ENCODE measurements at places on chromosomes 1 and 21.

- DNase-seq: no peak
These were observed 18.1 kb downstream of the USP48 start for GRCh38 chr1:21764615-21765423.

- no peak for DNase-seq
These were observed 812 bp downstream of the TTC4 start for GRCh38 chr1:54716299-54717047.

GRCh38 chr1:61636376-61636775 is 88.6 kb downstream of the TM2D1 start:
- DNase-seq: no peak

GRCh38 chr1:217105437-217105836 is 382.2 kb upstream of the ESRRG start:
- DNase-seq: no peak

DNA sequence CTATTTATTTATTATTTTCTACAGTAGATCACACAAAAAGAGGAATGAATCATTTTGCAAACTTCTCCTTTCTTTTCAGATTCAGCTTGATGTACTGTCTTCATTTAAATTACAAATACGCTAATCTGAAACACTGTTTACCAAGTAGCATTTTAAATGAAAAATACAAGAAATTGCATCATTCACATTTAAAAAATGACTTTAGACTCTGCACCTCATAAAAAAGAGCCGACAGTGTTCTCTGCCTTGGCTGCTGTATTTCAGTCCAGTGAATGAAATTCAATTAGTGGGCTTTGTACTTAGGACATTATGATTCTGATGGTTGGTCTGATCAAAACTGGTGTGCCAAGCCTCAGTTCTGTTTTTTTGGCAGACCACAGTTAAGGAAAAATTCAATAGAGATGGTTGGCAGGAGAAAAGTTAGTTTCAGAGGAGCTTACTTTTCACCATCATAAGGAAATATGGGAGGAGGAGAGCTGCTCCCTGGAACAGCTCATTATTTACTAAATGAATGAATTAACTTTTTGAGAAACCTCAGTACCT is 222.4 kb upstream of the ESRRG start:
- no peak for DNase-seq

DNA sequence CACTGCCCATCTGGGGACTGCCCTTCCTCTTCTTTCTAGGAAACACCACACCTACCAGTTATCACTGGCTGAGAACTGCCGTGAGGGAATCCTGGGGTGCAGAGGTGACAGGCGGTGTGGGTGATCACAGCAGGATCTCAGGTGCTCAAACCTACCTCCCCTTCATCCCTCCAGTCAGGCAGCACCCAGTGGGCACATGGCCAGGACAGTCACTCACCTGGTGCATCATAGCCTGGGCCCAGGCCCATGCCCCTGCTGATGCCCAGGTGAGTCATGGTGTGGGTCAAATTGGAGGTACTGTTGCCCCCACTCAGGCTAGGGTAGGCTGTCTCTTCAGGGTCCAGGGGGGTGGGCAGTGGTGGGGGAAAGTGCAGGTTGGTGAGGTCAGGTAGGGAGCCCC is 5.3 kb upstream of the DENND4B start:
- no peak for DNase-seq

DNA sequence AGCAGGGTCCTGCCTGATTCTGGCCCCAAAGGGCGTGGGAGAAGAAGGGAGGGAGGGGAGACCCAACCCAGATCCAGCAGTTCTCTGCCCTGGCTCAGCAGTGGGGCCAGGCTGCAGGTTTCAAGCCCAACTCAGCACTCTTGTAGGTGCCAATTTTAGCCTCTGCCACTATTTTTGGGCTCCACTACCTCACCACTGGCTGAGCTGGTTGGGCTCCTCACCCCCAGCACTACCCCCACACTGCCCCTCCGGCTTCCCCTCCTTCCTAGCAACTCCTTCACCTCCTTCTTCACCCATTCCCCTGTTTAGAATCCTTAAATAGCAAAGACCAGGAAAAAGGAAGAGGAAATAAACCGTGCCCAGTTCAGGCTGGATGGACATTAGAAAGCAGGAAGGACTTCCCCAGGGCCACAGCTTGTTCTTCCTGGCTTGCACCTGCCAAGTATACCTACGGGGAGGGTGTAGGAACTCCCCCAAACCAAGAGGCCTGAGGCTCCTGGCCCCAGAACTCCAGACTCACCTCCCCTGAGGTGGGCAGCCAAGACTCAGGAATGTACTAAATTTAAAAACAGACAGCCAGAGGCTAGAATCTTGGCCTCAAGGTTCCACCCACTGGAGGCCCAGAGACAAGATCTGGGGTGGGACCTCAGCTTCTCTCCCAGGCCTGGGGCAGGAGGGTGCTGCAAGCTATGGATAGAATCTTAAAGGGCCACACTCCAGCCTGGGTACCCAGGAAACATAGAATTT is 1.4 kb upstream of the ARHGEF2 start:
- no peak for DNase-seq

DNA sequence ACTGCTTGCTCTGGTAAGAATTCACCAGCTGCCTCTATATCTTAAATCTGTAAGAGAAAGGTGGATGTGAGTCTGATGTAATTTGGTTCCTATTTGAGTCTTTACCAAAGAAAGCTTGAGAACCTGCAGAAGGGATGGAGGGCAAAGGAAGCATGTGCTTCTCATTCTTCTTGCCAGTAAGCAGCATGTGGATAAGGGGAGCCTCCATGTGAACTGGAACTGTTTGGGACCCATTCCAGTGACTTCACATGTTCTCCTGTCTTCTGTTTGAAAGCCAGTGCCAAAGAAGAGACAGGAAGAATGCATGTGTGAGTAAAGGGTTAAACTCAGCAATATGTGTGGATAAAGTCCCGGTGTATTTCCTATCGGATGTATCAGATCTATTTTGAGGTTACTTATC is 119.6 kb upstream of the ADGRL2 start:
- DNase-seq: no peak

- DNase-seq: peak; percentile 76
These were observed 683 bp upstream of the ZNF436 start for GRCh38 chr1:23370330-23370708.

DNA sequence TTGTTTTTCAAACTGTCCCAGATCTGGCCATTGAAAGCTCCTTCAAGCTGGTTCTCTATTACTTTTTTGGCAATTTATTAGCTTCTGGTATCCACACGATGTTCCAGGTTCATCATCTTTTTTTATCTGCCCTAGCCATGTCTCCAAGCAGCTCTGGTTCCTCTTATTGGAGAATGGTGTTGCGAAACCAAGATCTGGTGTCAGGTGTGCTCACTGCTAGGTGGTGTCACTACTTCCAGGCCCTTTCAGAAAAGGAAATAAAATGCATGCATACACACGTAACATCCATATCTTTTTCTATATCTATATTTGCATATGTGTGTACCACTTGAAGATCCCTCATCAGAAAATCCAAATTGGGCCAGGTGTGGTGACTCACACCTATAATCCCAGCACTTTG is 53.3 kb downstream of the GATAD2B start:
- DNase-seq: no peak

DNA sequence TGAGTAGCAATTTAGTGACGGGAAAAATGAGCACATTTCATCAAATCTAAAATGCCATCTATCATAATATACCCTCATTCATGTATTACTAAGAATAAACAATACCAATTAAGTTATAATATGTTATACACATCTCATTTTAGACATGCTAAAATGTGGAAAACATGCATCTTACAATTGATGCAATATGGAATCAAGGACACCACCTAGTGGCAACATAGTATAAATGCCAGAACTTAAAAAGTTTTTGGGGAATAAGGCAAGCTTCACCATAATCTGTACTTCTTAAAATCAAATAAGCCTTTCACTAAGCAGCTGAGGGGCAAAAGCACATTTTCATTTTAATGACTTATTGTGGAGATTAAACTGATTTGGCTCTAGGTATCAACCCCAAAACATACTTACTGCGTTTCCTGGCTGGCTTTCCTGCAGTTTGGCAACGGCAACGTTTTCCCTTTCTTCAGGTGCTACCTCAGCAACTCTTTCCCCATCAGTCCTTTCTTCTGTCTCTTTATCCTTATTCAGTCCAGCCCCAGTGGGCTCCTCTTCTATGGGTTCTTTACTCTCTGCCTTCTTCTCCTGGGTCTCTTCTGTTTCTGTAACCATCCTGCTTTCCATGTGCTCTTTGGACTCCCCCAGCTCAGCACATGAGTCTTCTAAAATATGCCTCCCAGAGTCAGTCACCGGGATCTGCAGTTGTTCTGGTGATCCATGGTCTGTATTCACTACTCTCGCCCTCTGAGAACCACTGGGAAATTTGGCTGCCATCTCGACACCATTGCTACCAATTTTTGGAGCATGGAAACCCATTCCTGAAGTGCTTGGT is 11.4 kb downstream of the SDE2 start:
- peak; percentile 32 for DNase-seq

- no peak for DNase-seq
These were observed 426.6 kb upstream of the ESRRG start for GRCh38 chr1:217149791-217150190.

DNA sequence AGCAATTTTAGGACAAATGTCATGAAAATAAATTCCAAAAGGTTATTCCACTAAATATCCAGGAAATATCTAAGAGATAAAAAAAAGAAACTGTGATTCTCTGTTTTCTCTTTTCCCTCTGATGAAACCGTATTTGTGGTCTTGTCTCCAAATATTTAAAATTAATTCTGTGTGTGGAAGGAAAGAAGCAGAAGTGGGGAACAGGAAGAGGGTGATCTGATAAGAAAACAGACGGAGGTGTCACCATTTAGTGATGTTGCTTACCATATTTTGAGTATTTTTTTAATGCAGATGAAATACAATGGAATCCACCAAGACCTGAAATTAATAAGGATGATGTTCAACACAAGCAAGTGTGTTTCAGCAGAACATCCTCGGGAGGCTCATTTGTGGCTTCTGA is 29.6 kb downstream of the CLCA1 start:
- DNase-seq: no peak

DNA sequence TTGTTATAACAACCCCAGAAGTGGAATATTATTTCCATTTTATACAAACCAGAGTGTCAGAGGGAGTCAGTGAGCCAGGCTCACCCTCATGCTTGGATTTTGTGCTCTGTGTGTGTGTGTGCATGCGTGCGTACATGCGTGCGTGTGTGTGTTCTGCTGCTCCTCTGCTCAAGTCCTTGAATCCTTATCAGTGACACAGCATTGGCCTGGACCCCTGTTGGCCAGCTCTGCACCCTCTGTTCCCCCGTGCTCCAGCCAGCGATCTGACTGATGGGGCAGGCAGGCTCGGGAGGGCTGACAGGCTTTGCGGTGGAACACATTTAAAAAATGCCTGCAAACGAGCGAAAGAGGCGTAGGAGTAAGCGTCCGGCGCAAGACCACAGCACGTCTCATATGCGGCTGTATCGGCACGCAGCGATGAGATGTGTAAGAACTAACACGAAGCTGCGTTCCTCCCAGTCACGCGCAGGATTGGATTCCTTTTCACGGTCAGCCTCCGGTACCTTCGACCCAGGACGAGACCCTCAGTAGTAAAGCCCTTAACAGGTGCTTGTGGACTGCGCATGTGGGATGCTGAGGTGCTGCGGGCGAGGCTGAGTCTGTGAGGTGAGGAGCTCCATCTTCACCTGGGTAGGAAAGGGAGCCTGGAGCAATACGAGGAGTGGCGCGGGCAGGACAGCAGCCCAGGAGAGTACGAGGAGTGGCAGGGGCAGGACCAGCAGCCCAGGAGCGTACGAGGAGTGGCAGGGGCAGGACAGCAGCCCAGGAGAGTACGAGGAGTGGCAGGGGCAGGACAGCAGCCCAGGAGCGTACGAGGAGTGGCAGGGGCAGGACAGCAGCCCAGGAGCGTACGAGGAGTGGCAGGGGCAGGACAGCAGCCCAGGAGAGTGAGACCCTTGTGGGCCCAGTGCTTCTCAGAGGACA is 130.9 kb downstream of the GALNT2 start:
- DNase-seq: no peak

- no peak for DNase-seq
These were observed 31.2 kb upstream of the IFNAR2 start for GRCh38 chr21:33198346-33199099.

- no peak for DNase-seq
These were observed 623 bp downstream of the CAPN2 start for GRCh38 chr1:223712850-223713474.

- DNase-seq: no peak
These were observed 34.3 kb downstream of the ECE1 start for GRCh38 chr1:21255943-21256320.

- no peak for DNase-seq
These were observed 41.0 kb downstream of the MFSD2A start for GRCh38 chr1:39995973-39996393.
